GM12892 (cell line): ENCODE measurements at places on chromosomes 3 and 15.

GRCh38 chr3:137294839-137295238 lies 337.1 kb downstream of the IL20RB start:
- DNase-seq = no peak

GRCh38 chr3:111311709-111312235 lies 230.2 kb upstream of the CD96 start:
- no peak for DNase-seq

DNA sequence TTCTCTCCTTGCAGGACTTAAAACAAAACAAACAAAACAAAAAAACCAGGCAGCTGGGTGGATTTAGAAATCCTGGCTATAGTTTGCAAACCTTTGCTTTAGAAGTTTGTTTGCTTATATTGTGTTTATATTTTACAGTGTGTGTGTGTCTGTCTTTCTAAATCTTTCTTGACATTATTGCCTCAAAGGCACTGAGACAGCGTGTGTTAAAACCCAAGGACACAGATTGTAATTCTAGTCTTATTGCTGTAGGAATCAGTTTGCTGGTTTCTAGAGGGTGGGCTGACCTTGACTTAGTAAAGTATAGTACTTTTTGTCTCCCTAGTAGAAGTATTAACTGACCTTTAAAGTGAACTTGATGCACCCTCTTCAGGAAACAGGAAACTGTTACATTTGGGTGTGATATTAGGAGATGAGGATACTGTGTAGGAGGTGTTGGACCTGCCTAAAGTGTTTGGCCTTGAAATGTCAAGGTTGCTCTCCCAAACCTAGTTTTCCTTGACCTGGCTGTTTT lies 71.0 kb downstream of the TCF12 start:
- no peak for DNase-seq

DNA sequence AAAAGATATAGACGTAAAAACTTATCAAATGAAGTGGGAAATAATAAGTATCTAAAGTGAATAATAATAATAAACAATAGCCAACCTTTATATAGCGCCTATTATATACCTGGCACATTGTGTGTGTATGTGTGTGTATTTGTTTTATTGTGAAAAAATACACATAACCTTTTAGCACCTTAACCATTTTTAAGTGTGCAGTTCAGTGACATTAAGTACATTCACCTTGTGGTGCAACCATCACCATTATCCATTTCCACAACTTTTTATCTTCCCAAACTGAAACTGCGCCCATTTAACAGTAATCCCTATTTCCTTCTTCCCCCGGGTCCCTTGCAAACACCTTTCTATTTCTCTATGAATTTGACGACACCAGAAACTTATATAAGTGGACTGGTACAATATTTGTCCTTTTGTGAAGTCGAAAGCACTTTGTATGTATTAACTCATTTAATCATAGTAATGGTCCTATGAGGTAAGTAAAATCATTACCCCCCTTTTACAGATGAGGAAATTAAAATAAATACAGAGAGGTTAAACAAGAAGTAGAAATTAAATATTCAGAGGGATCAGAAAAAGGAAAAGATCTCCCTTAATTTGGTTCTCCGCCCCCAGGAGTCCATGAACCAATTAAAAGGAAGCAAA lies 33.5 kb downstream of the GJD2 start:
- no peak for DNase-seq

DNA sequence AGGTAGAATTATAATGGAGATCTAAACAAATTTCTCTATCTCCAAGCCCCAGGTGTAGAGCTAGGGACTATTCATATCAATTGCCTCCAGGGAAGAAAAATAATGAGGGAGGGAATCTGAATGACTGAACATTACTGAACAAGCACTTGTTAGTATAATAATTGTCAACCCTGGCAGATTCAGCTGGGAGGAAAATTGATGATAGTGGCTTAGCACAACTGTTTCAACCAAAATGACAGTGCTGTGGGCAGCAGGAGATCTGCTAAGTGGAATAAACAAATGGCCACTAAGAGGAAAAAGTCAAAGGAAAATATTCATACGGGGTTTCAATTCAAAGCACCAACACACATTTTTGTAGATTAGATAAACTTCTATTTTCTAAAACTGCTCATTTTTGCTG lies 294.9 kb upstream of the ZNF385D start:
- DNase-seq = no peak

- DNase-seq = no peak
Observed at GRCh38 chr15:25761971-25762662, 101.0 kb downstream of the ATP10A start.

- no peak for DNase-seq
Observed at GRCh38 chr3:28690176-28690575, 341.6 kb upstream of the AZI2 start.

- no peak for DNase-seq
Observed at GRCh38 chr3:32200490-32200889, 38.0 kb upstream of the CMTM8 start.

DNA sequence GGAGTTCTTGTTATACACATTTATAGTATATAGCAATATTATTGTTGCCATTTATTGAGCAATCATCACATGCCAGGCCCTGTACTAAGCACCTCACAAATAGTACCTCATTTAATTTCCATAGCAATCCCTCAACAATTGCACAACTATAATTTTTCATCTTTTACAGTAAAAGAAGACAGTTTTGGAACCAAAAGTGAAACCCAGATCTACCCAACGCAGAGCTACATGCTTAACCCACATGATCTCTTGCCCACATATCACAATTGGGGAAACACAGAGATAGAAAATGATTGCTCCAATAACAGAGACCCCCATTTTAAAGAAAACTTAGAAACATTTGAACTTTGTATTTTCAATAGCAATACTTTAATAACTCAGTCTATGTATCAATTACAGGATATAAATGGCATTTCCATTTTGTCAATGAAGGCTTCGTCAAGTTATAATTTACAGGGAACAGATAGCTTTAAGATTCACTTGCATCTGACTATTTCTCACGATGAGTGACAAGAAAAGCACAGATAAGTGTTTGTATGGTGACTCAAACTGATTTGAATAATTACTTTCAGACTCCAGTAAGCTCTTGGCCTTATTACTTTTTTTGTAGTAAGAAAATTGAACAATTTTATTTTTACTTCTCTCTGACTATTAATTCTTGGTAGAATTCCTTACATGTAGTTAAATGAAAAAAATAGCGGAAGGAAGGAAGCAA lies 38.7 kb upstream of the CCDC50 start:
- no peak for DNase-seq

GRCh38 chr3:81483046-81483445 lies 278.4 kb downstream of the GBE1 start:
- DNase-seq = no peak

DNA sequence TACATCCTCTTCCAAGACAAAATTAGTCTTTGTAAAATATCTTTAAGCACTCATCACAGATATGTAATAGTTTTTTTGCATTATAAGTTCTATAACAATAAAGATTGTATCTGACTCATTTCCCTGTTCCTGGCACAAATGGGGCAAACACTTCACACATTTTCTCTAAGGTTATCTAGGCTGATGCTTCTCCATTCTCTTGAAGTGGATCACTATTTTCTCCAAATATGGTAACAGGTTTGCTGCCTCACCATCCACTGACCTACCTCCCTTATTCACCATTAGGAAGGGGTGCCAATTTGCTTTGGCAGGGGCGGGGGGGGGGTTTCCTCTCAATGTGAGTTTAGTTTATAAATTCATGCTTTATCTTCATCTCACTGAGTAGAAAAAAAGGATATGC lies 767.7 kb upstream of the LMCD1 start:
- no peak for DNase-seq

DNA sequence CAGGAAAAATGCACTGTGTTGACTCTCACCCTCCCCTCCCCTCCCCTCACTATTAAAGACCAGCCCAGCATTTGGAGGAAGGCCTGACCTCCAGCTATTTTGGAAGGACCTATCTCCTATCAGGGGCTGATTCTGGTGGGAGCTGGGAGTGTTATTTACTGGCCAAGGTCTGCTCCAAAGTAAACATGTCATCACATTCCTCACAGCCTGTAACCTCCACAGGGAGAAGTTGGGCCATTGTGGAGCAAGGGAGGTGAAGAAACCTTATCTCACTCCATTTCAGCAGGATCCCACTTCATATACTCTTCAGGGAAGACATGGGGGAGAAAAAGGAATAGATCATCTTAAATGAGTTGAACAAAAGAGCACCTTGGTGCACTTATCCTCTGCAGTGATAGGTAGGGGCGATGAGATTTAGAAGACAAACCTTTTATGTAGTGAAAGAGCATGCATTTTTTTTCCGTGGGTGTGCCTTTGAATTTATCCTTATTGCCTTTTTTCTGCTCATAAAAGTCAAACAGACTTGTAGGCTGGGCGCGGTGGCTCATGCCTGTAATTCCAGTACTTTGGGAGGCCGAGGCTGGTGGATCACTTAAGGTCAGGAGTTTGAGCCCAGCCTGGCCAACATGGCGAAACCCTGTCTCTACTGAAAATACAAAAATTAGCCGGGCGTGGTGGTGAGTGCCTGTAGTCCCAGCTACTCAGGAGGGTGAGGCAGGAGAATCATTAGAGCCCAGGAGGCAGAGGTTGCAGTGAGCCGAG lies 15.6 kb upstream of the FLNB start:
- DNase-seq = no peak

GRCh38 chr3:150761831-150762661 lies 923 bp downstream of the SIAH2 start:
- no peak for DNase-seq

GRCh38 chr15:62951481-62951880 lies 91.1 kb upstream of the TPM1 start:
- DNase-seq = no peak

GRCh38 chr3:98680723-98681122 lies 82.4 kb upstream of the ST3GAL6 start:
- no peak for DNase-seq

- no peak for DNase-seq
Observed at GRCh38 chr15:60420203-60420716, 22.5 kb upstream of the ANXA2 start.

- no peak for DNase-seq
Observed at GRCh38 chr3:150521463-150521862, 24.8 kb downstream of the SERP1 start.

DNA sequence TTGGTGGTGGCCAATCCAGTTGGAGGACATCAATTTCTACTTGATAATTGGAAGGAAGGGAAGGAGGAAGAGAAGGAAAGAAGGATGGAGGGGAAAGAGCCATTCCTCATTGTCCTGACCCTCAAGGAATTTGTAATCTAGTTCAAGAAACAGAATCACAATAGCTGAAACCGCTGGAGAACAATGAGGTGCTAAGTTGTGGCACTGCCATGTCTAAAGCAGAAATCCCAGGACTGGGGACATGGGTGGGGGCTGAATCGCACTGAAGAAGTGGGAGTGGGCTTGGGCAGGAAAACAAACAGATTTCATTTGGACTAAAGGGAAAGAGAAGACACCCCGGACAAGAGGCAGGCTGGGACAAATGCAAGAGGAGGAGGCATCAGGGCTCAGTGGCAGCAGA lies 183.6 kb downstream of the UACA start:
- no peak for DNase-seq

GRCh38 chr3:18409266-18409665 lies 15.9 kb downstream of the SATB1 start:
- DNase-seq = no peak

GRCh38 chr3:58307639-58308215 lies 1.4 kb downstream of the HTD2 start:
- no peak for DNase-seq

GRCh38 chr15:66006986-66007385 lies 137.7 kb downstream of the RAB11A start:
- DNase-seq = no peak

DNA sequence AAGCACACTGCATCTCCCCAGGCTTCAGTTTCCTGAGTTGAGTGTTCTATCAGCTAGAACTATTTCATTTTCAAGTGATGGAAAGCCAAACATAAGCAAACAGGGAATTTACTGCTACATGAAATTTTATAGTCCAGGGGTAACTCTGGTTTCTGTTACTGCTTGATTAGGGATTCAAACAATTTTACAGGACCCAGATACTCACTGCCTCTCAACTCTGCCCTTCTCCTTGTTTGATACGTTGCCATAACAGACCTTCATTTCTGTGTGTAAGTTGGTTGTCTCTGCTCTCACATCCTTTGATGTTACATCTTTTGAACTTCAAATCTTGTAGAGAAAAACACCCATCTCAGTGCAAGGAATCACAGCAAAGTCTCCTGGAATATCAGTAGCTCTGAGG lies 572.7 kb downstream of the UNC13C start:
- no peak for DNase-seq

GRCh38 chr15:59437817-59438624 lies at the start of gene FAM81A:
FAM81A (plus strand) TSS chr15:59438186; CDS start chr15:59458627, 20,441 bp downstream.
- DNase-seq = peak; percentile 95

GRCh38 chr15:63801171-63801570 lies 32.6 kb downstream of the HERC1 start:
- DNase-seq = no peak
